LHCN-M2 (cell line): ENCODE measurements at places on chromosomes 5 and 9.

DNA sequence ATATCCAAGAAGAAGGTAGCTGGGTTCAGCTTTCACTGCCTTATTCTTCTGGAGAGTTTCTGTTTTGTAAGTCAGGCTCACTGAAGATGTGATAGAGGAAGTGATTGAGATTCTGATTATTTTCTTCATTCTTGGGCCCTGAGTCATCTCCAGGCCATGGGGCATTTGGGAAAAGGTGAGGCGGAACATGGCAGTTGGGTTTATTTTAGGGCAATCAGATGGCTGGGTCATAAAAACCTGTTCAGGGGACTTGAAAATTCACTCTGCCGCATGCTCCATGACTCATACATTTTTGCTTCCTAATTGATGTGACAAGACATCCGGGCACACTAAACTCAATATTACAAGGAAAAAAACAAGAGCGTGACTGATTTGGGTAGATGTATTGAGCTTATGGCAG is 265.7 kb upstream of the KLF4 start:
- DNase-seq, result peak; percentile 84

DNA sequence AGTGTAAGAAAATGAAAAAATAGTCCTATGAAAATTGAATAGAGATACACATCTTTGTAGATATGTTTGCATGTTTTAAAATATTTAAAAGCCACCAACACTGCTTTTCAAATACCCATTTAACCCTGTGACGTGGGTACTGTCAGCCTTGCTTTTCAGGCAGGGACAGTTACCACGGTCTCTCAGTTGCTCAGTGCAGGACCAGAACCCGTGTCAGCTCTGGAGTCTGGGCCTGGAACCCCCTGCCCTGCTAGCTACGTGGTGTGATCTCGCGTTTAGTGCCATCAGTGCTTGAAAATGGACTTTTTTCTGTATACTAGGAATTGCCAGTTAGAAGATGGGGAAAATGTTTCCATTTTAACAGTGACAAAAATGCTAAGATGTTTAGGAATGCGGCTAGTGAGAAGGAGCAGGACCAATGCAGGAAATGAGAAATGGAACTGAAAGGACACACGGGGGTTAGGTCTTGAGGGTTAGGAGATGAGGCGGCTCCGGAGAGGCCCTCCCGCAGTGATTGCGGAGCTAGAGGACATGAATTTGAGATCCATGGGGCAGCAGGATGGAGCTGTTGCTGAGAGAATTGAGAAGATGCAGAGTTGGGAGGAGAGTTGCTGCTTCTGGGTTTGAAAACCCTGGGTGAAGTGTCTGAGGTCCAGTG is 13.7 kb downstream of the RNU6ATAC start:
- DNase-seq, result no peak

GRCh38 chr9:35079041-35079425 is 709 bp downstream of the FANCG start:
- DNase-seq, result no peak

GRCh38 chr5:168608821-168609220 is 29.7 kb upstream of the PANK3 start:
- DNase-seq, result no peak

DNA sequence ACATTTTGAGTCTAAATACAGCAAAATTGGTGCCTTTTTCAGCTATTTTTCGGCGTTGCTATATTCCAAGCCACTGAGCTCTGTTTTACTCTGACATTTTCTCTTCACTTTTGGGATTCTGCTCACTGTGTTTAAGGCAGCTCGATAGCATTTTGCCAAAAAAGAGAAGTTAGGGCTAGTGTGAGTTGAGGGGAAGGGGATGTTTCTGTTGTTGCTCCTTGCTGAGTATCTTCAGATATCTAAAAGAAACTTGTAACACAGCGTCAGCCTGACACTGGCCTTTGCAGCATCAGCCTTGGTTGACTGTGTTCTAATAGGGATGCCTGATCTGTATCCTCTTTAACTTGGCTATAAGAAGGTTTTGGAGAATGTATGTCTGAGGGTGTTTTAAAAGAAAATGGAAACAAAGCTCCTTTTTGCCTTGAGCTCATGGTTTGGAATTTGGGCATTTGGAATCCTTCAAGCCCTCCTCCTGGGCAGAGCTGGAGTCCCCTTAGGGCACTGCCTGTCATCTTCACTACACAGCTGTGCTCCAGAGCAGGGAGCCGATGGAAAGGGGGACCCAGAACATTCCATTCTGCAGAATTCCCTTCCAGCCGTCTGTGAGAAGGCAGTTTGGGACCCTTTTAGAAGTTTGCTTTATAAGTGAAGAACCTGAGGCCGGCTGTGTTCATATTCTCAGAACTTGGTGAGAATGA is 63.0 kb downstream of the EXOSC2 start:
- no peak for DNase-seq

- no peak for DNase-seq
Measured at GRCh38 chr5:59765446-59765845, 128.1 kb downstream of the PDE4D start.

GRCh38 chr5:16889203-16889971 is 46.7 kb downstream of the MYO10 start:
- peak; percentile 88 for DNase-seq

DNA sequence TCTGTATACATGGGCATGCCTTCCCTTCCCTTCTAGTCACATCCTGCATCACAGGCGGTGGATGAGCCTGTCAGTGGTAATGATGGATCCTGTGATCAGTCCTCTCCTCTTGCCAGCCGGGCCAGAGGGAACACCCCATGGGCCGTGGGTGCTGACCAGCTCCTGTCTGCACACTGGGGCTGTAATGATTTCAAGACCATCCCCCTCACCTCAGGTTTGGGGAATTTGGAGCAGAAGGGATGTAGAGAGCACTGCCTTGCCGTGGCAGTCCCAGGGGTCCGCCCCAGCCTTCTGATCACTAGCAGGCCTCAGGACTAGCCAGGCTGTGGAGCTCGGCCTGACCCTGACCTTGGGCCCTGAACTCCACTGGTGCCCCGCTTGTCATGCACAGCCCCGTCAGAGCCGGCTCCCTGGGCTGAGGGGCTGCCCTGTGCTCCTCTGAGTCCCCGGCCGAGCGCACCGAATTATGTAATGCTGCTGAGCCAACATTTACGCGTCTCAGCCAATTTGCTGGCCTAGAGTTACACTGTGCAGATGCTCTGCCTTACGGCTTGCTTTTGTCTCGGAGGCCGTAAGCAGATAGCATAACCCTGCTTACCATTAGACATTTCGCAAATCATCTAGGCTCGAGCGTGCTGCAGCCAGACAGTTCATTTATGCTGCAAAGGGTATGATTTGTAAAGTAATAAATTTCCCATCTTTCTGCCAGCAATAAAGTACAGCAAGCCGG is 155.3 kb downstream of the MACROH2A1 start:
- no peak for DNase-seq

- DNase-seq, result peak; percentile 53
Measured at GRCh38 chr5:140402258-140403074, 833 bp downstream of the ANKHD1 start.

- DNase-seq, result no peak
Measured at GRCh38 chr5:78705826-78706225, 57.3 kb upstream of the LHFPL2 start.

- peak; percentile 86 for DNase-seq
Measured at GRCh38 chr9:125343518-125344275, 82.1 kb downstream of the GAPVD1 start.

DNA sequence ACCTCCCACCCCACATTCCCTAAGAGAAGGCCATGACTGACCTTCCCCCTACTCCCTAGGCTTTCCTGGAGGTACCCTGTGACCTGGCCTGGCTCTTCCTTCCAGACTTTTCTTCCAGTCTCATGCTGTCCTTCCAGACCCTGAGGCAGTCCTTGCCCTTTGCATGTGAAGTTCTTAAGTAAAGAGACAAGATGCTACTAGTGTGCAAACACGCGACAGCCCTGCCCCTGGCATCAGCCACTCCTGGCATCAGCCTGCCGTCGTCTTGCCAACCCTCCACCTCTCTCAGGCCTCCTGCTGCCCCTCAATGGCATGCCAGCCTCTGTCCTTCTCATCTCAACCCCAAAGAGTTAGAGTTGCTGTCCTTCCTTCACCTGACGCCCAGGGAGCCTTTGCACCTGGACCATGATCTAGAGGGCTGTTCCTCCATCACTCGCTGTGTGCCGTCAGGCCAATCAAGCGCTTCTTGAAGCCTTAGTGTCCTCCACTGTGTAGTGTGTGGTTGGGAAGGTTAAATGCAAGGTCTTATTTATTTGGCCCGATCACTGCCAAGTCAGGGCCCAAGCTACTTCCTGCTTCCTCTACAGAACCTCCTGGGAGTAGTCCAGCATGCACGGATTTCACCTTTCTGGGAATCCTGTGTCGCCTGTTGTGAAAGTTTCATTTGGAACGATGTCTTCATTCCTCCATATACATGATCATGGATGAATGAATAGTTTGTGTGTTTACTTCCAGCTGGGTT is 61.9 kb downstream of the WWC1 start:
- DNase-seq, result no peak

DNA sequence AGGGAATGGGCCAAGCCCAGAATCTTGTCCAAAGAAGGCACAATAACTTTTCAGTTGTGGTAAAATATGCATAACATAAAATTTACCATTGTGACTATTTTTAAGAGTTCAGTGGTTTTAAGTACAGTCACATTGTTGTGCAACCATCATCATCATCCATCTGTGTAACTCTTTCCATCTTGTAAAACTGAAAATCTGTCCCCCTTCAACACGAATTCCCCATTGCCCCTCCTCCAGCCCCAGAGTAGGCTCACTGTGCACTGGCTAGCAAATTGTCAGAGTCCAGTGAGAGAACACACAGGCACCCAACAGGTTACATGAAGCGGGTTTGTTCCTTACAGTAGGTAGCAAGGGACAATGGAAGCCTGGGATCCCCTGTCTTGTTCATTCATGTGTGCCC is 13.7 kb downstream of the BARX1 start:
- no peak for DNase-seq

DNA sequence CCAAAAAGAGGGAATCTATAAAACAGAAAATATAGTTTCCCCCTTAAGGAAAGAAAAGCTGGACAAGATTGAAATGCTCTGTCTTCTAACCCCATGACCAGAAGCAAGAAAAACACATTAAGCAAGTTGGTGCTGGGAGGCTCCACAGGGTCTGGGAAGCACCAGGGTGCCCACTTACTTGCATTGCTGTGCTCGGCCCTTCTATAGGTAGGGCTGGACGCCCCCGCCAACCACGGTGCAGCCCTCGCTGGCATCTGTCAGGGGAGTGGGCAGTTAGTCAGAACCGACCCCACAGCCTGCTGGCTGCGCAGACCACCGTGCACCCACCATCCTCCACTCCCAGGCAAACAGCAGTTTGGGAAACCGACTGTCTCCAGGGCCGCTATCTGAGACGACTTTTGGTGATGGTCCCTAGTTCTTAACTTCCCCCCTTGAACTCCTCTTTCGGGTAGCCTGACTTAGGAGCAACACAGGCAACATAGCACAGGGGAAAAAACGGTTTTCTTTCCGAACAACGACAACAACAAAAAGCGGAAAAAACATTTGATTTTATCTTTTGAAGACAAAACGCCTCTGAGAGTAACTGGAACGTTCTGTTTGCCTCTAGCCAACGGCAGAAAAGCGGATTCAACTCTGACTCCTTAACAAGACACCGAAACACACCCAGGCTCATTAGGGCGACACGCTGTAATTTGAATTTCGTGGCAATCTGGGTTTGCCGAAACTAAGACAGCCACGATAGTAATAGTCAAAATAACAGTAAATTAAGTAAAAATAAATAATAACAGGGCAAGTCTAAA is 3.9 kb downstream of the IRX2 start:
- no peak for DNase-seq

DNA sequence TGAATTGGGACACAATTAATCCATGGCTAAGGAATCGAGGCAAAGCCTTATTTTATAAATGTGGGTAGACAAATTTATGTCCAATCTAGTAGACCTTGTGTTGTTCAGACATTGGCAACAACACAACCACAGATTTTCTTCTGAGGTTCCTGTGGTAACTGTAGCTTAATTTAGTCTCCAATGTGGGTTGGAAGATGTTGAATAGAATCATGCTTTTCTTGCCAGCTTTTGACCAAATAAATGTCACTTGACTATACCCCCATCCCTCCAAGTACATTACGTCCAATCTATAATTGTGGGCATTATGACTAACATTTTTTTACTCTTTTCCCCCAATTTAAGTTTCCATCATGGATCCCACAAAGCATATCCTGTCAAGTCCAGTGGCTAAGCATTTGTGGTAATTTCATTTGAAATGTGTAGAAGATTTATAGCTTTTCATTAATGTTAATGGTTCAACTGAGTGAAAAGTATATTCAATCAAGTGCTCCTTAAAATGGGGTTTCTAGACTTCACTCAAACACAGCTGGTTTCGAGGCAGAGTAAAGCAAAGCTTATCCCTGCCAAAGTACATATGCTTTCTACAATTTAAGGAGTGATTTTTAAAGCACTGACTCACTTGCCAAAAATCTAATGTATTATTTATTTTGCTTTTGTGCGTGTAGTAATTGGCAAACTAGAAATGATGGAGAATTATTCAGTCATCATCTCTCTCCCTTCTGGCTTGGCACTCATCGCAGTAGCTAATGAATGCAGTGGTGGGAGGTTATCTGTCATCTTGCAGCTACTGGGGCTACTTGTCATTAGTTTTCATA is 141.8 kb downstream of the FAM174A start:
- DNase-seq, result peak; percentile 65

GRCh38 chr5:65483546-65484346 is 2.0 kb upstream of the ADAMTS6 start:
- peak; percentile 75 for DNase-seq

GRCh38 chr5:176996780-176997179 is 9.8 kb downstream of the UIMC1 start:
- no peak for DNase-seq

- DNase-seq, result no peak
Measured at GRCh38 chr5:154791535-154791934, 36.4 kb downstream of the LARP1 start.

- DNase-seq, result no peak
Measured at GRCh38 chr5:141001844-141002604, 35.7 kb downstream of the PCDHAC2 start.

GRCh38 chr5:8879248-8879647 is 666.6 kb downstream of the SEMA5A start:
- no peak for DNase-seq

GRCh38 chr9:81686614-81687520 is 2.5 kb downstream of the TLE1 start:
- peak; percentile 83 for DNase-seq

- DNase-seq, result no peak
Measured at GRCh38 chr9:2199999-2200796, 185.1 kb downstream of the SMARCA2 start.

GRCh38 chr9:95857124-95857523 is 18.4 kb upstream of the ERCC6L2 start:
- DNase-seq, result peak; percentile 76

DNA sequence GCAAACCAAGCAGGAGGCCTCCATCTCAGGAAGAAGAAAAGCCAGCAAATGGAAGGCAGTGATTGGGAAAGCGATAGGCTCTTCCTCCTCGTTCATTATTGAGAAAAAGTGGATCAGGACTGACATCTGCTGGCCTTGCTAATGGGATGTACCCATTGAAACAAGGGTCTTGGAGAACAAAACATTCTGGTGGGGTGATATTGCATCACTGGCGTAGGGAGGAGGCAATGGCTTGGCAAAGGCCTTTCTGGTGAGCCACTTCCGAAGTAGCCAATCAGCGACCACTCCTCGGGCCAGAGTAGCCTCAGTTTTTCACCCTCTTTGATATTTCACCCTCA is 86.7 kb upstream of the NFIB start:
- DNase-seq, result peak; percentile 86

- DNase-seq, result peak; percentile 80
Measured at GRCh38 chr5:176536132-176536901, 885 bp downstream of the RNF44 start.
